ENCODE measurements at places on chromosomes 4 and X.

- DNase-seq: peak; percentile 53
Observed at GRCh38 chrX:46573331-46573891, at the start of gene CHST7. Gene CHST7, plus strand, starts transcription at chrX:46573765. Its CDS starts 167 bp downstream, at chrX:46573932.

DNA sequence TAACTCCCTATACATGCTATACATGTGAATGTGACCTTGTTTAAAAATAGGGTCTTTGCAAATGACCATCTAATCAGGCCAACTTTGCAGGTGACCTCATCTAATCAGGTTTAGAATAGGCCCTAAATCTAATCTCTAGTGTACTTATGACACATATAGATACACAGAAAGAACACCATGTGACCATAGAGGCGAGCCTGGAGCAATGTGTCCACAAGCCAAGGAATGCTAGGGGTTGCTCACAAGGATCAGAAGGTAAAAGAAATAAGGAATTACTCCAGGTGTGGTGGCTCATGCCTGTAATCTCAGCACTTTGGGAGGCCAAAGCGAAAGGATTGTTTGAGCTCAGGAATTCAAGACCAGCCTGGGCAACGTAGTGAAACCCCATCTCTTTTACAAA lies 9.6 kb upstream of the C4orf36 start:
- DNase-seq: no peak

GRCh38 chr4:127656047-127656680 lies 23.4 kb downstream of the INTU start:
- no peak for DNase-seq

- DNase-seq: no peak
Observed at GRCh38 chr4:7328913-7329638, 105.7 kb downstream of the PSAPL1 start.

- DNase-seq: peak; percentile 42
Observed at GRCh38 chr4:26032630-26033317, 118.8 kb downstream of the SMIM20 start.

DNA sequence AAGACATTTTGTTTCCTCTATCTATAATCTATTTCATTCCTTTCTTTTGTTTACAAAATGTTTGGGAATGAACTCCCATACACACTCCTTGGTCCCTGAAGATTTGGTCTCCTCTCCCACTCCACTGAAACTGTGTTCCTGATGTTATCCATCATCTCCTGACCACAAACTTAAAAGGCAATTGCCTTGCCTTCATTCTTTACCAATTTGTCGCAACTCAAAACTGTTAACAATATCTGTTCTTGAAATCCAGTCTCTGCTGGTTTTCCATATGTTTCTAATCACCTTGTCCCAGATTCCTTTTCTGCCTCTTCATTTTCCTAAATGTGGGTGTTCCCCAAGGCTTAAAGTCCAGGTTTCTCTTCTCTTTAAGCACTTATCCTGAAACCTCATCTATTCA lies 262.2 kb upstream of the TTC29 start:
- DNase-seq: no peak

DNA sequence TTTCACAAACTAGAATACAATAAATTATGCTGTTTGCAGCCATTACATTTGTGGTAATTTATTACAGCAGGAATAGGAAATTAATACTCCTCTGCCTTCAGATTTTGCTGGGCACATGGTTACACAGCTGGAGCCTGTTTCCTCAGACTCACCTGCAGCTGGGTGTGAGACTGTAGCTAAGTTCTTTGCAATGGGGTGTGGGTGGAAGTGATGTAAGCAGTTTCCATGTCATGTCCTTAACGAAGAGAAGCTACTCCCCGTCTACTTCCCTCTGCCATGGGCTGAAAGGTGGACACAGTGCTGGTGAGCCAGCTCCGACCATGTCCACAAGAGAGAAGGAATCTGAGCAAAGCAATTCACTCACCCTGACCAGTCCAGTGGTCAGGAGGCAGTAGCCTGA lies 18.2 kb downstream of the SH3KBP1 start:
- no peak for DNase-seq

DNA sequence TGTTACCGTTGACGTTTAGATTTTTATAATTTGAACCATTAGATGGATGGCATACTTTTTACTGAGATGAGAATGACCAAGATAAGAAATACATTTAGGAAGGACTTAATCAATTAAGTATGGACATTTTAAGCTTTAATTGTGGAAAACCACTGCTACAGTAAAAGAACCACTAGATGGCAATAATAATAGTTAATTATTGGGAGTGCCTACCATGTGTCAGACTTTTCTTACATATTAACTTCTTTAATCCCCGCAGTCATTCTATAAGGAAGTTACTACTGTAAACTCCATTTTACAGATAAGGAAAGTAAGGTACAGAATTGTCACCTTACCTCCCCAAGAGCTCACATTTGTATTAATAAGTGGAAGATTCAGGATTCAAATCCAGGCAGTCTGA lies 48.5 kb upstream of the MYOZ2 start:
- DNase-seq: no peak

DNA sequence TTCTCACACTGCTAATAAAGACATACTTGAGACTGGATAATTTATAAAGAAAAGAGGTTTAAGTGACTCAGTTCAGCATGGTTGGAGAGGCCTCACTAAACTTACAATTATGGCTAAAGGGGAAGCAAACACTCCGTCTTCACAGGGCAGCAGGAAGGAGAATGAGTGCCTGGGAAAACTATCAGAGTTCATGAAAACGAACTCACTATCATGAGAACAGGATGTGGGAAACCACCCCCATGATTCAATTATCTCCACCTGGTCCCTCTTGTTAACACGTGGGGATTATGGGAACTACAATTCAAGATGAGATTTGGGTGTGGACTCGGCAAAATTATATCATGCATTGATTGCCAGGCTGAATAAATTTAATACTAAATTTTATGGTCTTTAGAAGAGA lies 592.7 kb downstream of the GRXCR1 start:
- no peak for DNase-seq

GRCh38 chr4:54226404-54227255 lies 2.5 kb upstream of the PDGFRA start:
- no peak for DNase-seq

DNA sequence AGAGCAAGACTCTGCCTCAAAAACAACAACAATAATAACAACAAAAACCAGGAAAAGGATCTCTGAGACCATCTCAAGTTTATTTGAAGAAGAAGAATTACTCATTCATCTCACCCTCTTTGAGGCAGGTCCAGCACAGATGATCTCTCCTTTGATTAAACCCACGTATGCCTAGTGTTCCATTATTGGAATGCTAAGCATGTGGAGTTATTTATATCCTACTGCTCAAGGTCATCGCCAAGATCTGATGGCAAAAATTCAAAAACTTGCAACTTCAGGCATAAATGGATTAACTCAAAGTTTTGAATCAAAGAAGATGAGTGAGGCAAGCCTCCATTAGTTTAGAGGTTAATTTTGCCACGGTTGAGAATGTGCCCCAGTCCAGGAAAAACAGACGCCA lies 184.2 kb downstream of the DHRSX start:
- no peak for DNase-seq

DNA sequence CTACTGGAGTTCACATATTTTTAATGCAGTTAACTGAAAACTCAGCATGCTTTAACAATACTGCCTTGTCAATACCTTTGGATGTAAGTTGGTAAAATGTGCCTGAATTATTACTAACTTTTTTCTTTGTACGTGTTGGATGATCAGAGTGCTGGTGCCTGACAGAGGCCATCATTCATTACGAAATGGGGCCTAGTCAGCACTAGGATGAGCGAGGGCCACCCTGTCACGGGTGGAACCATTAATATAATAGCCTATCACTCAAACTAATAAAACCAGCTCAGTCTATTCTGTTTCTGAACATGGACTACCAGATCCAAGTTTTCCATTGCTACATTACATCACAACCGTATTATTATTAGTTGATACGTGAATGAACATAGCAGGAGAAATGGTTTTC lies 501.7 kb upstream of the TENM3 start:
- DNase-seq: no peak

GRCh38 chrX:103453655-103454054 lies 65.6 kb downstream of the RAB40A start:
- no peak for DNase-seq

DNA sequence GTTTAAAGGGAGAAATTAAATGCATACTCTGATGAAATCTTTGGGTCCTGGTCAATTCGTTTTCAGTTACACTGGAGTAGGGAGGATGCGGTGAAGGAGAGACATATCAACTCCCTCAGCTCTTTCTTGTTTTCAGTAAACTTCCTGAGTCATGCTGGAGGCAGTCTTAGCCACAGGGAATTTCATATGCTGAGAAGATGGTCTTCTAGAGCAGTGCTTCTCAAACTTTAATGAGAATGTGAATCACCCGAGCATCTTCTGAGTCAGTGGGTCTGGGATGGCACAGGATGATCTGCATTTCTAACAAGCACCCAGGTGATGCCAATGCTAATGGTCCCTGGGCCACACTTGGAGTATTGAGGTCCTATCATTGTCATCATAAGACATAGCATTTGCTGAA lies 214.5 kb downstream of the KIT start:
- DNase-seq: no peak

GRCh38 chr4:183098723-183099536 lies at the start of gene WWC2:
Gene WWC2, plus strand, starts transcription at chr4:183099257. Its CDS starts 235 bp downstream, at chr4:183099492.
- peak; percentile 62 for DNase-seq

GRCh38 chr4:169229571-169230028 lies 41.2 kb downstream of the SH3RF1 start:
- DNase-seq: no peak

DNA sequence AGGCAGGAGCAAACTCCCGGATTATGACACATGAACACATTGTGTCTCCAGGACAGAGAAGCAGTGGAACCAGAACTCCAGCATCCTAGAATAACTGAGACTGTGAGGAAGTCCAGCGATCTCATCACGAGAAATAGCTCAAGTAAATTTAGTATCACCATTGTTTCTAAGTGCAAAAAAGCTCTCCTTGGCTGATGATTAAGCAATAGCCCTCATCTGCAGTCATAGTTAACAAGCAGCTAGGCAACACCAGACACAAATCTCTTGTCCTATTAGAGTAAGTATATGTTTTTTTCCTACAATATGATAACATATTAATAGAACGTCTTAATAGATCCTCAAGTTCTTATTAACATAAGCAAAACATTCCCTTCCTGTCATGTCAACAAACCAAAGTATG lies 2.4 kb upstream of the CFAP299 start:
- no peak for DNase-seq

DNA sequence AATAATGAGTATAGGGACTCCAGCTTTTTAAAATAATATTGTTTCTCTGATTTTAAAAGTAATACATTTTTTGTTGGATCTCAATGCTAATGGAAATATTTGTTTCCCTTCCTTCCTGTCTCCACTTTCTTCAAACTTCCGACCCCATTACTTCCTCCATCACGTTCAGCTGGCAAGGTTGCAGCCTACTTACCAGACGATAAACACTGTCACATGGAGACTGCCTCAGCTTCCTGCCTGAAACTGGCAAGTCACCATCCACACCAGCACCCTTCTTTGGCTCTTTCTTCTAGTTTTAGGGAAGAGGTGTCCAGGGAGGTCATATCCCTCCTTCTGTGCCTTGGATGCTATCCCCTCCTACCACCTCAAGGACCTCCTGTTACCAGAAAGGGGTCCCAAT lies 3.4 kb upstream of the INTU start:
- DNase-seq: no peak

DNA sequence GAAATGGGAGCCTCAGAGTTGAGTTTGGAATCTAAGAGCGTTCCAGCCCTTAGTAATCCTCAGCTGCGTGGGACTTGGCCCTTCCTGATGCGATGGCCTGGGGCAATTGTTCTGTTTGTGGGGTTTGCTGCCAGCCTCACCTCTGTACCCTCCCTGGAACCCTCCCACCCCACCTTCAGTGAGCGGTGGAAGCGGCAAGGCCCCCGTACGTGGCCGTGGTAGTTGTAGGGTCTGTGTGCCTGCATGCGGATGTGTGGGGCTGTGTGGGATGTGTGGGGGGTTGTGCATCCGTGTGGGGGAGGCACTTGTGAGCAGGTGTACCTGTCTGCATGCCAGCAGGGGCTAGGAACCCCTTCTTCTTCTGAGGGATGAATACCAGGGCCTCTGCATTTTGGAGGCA lies 65.4 kb upstream of the ADRA2C start:
- DNase-seq: no peak

DNA sequence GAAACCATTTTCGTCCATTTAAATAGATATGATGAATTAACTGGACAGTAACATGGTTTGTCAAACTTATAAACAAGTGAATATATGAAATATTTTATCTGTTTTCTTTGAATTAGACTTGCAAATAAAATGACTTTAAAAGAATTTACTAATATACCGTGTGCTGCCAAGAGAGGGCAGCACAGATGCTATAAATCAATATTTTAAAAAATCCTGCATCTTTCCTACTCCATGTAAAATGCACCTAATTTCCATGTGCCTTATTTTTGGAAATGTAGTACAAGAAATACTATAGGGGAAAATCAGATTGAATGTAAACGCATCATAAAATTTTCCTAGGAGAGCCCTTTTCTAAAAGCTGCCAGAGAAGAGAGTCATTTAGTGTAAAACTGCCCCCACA lies 62.2 kb downstream of the PRKX start:
- DNase-seq: peak; percentile 9

DNA sequence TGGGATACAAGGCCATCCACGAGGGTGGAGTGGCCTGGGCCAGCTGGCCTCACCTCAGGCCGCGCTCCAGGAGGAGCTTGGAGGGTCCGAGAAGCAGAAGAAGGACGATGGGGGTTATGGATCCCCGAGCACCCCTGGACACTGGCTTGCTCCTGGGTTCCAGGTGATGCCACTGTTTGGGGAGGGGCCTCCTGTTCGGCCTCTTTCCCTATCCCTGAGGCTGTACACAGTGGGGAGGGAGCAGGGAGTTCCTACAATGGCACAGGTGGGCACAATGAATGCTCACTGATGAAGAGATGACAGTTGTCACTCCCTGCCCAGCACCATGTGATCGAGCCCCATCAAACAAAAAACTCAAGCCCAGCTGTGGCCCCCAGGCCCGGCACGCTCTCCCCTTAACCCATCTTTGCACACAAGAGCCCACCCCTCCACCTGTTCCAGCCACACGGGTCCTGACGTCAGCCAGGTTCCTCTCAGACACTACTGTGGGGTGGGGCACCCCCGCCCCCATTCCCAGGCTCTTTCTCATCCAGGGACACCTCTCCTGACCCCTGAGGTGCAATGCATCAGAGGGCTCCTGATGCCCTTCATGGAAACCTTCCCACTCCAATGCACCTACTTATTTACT lies 70.3 kb downstream of the WFS1 start:
- DNase-seq: no peak

DNA sequence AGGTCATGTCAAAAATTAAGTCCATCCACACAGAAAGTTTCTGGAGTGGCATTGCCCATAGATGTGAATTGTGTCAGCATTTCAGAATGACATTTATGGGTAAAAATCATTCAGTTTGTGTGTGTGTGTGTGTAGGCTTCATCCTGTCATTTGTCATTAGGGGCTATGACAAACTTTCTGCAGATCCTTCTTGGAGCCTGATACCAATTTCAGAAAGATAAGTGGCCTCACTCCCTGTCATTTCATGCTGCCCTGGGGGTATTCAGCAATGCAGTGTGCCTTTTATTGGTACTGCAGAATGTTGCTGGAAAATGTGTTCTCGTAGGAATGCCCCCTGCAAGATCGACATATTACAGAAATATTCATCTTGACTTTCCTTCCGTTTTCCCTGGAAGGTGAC lies 659.7 kb downstream of the NLGN4X start:
- no peak for DNase-seq

GRCh38 chrX:8760021-8760420 lies 28.1 kb upstream of the ANOS1 start:
- no peak for DNase-seq

All from NCI-H1092 (cell line).